ENCODE measurements at places on chromosomes 2 and 18.

DNA sequence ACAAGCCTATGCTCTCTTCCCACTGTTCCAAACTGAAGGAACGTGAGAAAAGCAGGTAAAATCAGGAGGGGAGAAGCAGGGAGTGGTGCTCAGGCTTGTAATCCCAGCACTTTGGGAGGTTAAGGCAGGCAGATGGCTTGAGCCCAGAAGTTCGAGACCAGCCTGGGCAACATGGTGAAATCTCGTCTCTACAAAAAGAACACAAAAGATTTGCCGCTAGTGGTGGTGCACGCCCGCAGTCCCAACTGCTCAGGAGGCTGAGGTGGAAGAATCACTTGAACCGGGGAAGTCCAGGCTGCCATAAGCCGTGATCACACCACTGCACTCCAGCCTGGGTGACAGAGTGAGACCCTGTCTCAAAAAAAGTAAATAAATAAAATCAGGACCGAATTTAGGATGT, 1.3 kb upstream of the TMSB10 start:
- no peak for DNase-seq

DNA sequence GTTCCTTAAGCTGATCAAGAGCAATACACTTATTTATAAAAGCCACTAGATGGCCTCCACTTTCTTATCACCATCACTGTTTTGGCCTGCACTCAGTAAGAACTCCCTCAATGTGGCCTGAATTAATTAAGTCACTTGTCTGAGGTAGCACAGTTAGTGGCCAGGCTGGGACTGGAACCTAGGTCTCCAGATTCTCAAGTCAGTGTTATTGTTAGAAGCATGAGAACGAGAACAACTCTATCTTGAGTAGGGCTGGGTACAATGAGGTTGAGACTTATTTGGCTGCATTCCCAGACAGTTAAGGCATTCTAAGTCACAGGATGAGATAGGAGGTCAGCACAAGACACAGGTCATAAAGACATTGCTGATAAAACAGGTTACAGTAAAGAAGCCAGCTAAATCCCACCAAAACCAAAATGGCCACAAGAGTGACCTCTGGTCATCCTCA, 115.8 kb downstream of the SS18 start:
- no peak for DNase-seq

- no peak for DNase-seq
Measured at GRCh38 chr18:2482706-2483475, 88.4 kb downstream of the METTL4 start.

DNA sequence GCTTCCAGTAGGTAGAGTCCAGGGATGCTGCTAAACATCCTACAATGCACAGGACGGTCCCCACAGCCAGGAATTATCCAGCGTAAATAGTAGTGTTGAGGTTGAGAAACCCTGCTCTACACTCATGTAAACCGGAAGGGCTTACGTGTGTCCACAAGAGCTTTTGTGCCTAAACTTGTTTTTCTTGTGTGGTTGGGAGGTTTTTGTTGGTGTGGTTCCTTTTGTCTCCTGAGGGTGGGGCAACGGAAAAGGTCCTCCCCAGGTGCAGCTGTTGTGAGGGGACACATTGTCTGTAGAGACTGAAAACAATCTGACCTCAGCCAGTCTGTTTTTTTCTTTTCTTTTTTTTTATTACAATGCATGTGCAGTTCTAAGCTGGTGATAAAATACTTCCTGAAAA, 72.7 kb upstream of the MGAT5 start:
- DNase-seq = no peak

- DNase-seq = no peak
Measured at GRCh38 chr2:241862775-241863535, 4.3 kb upstream of the PDCD1 start.

GRCh38 chr2:230898016-230898712, 26.9 kb downstream of the GPR55 start:
- DNase-seq = no peak

GRCh38 chr18:68288408-68288807, 426.5 kb downstream of the TMX3 start:
- no peak for DNase-seq

- no peak for DNase-seq
Measured at GRCh38 chr18:61883547-61883946, 9.3 kb downstream of the RNF152 start.

DNA sequence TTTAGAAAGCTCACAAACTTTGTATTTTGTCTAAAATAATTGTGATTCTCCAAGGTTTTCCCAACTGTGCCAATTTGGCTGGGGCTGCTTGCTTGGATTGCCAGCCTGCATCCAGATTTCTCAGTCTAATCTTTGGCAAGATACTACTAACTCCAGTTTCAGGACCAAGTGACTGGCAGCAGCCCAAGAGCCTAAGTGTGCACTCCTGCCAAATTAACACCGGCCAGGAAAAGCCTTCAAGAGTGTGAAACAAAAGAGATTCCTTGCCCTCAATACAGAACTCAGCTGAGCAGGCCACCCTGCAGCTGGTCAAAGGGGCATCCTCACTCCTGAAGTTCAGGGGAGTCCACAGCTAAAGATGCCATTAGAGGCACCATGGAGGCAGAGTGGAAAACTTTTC, 589.0 kb upstream of the ACVR2A start:
- no peak for DNase-seq

GRCh38 chr18:51537487-51537886, 340.0 kb upstream of the MEX3C start:
- DNase-seq = no peak

All from HAP-1 (cell line).